Naive thymus-derived CD8-positive, alpha-beta T cell (primary cell): ENCODE measurements at places on chromosomes 3 and 15.
A peak's percentile ranks its signal among the peaks of the same experiment; 100 is the strongest.

DNA sequence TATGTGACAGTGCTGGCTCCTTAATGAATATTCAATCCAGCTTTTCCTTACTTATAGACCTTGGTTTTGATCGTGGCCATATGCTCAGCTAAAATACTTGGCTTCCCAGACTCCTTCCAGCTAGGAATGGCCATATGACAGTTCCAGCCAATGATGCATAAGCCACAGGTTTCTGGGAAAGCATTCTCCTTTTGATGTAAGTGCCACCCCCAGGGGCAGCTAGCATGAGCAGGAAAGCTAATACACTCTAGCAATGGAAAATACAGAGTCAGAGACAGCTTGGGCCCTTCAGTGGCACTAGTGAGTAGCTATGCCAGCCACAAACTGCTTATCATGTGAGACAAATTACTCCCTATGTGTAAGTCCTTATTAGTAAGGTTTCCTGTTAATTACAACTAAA lies 26.7 kb downstream of the TBC1D2B start:
- no peak for DNase-seq
- peak overlapping the region; percentile 95 for H3K27ac ChIP-seq
- peaks cover 99% of the 10 kb centered on the region for H3K4me1 ChIP-seq
- no peaks in the 10 kb centered on the region for H3K27me3 ChIP-seq

DNA sequence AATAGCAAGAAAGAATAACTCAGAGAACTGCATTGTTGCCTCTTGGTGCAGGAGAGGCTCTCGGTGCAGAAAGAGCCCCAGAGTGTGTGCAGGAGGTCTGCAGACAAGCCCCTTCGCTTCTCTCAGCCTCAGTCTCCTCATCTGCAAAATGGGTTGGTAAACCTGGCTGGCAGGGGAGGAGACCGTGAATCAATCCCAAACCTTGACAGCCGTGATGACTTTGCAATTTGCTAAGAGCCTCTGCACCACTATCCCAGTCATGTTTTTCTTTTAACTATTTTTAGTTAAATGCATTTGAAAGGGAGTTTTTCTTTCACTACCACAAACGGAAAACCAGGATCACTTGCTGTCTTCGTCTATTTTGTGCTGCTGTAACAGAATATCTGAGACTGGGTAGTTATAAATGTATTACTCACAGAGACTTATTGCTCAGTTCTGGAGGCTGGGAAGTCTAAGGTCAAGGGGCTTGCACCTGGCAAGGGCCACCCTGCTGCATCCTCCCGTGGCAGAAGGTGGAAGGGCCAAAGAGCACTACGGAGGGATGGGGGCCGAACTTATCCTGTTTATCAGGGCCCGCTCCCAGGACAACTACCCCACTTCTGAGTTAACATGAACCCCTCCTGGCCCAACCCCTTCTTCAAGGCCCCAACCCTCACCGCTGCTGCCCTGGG lies 14.2 kb upstream of the IQSEC1 start:
- no peaks in the 10 kb centered on the region for H3K36me3 ChIP-seq
- peak overlapping the region; percentile 43 for H3K27ac ChIP-seq
- H3K4me1 ChIP-seq: peaks cover 21% of the 10 kb centered on the region

GRCh38 chr15:82135638-82136037 lies 89.8 kb upstream of the MEX3B start:
- peaks cover 9% of the 10 kb centered on the region for H3K36me3 ChIP-seq
- no peak overlapping the region for H3K4me3 ChIP-seq
- no peak overlapping the region for H3K27ac ChIP-seq
- DNase-seq: no peak
- H3K27me3 ChIP-seq: no peaks in the 10 kb centered on the region

DNA sequence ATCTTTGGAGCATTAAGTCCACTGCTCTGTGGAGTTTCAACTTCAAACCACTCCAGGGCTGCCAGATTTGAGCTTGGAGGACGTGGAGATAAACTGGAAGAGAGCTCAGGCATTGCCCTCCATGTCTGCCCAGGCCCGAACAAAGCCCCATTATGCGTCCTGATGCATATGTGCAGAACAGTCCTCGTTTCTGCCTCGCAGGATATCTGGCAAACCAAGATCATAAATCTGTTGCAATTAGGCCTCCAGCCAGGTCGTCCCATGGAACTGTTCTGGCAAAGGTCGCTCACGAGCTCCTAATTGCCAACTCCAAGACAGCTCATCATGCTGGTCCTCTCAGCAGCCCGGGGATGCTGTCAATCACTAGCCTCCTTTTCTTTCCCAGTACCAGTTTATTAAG lies 91.2 kb downstream of the SEMA5B start:
- no peak for DNase-seq
- H3K36me3 ChIP-seq: no peaks in the 10 kb centered on the region
- H3K27me3 ChIP-seq: peaks cover 4% of the 10 kb centered on the region
- H3K4me3 ChIP-seq: no peak overlapping the region

- no peaks in the 10 kb centered on the region for H3K36me3 ChIP-seq
- no peak overlapping the region for H3K27ac ChIP-seq
- no peaks in the 10 kb centered on the region for H3K27me3 ChIP-seq
- H3K4me1 ChIP-seq: no peaks in the 10 kb centered on the region
- no peak for DNase-seq
These were observed 2.5 kb downstream of the SNTN start for GRCh38 chr3:63654931-63655330.

- no peaks in the 10 kb centered on the region for H3K36me3 ChIP-seq
These were observed 8.9 kb upstream of the RTP3 start for GRCh38 chr3:46488735-46489361.
